ENCODE measurements at places on chromosomes 16 and 17. TPM values are rescaled to one million over a fixed set of nuclear protein-coding genes. Genes with fewer than 3 reads are reported as not detected.

Gene TM4SF5
- total RNA-seq: not detected

Gene KRT20
- total RNA-seq: not detected

Gene PALB2
- total RNA-seq: 6.5 TPM

Gene KRTAP17-1
- not detected for total RNA-seq

Gene GNAO1
- not detected for total RNA-seq
